ENCODE measurements at places on chromosomes 2 and 18.

DNA sequence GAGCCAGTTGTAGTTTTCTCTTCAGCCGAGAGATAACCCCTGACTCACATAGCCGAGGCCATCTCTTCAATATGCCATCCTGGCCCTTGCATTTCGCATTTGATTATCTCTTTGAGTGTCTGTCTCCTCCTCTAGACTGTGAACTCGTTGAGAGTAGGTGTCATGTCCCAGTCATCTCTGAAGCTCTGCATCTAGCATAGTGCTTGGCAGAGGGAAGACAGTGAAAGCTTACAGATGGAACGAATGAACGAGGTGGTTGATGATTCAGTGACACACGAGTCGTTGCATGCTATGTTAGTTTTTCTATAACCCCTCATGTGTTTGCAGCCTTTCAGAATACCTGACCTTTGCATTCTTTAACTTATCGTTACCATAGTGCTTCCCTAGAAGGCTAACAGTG is 59.9 kb upstream of the CYRIA start:
- DNase-seq, result no peak

GRCh38 chr2:117702098-117702497 is 112.4 kb upstream of the DDX18 start:
- DNase-seq, result no peak

DNA sequence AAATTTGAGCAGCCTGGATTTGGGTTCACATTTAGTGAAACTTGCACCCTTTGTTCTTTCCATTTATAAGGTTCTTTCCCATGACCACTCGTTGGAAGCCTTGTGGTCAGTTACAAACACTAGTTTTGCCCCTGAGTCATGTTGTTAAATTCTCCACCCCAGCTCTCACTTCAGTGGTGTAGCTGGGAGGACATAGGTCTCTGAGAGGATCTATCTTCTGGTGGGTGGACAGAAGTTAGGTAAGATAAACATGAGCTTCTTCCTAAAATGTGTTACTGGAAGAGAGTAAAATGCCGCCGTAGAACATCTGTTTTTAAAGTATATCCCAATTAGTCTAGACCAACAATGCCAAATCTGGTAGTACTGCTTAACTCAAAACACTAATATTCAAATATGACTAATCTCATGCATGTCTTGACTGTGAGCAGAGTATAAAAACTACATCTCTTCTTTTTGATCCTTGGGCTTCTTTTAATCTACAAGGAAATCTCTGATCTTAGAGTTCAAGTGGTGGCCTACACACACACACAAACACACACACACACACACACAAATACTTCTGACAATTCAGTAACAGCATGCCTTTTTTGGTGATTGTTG is 162.6 kb upstream of the FN1 start:
- DNase-seq, result no peak

DNA sequence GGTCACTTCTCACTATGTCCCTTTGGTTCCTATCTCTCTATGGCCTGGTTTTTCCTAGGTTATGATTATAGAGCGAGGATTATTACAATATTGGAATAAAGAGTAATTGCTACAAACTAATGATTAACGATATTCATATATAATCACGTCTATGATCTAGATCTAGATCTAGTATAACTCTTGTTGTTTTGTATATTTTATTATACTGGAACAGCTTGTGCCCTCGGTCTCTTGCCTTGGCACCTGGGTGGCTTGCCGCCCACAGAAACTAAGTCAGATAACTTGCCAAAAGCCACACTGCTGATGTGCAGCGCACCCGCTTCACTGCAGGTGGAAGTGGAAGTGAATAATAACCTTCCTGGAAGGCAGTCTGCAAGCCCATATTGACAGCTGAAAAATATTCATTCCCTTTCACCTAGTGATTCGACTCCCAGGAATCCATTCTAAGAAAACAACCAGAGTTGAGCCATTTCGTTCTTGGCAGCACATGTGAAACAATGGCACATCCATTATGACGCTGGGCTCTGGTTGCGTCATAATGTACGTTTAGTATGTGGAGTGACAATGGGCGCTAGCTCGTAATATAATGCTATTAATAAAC is 725 bp upstream of the ANKRD53 start:
- peak; percentile 74 for DNase-seq

DNA sequence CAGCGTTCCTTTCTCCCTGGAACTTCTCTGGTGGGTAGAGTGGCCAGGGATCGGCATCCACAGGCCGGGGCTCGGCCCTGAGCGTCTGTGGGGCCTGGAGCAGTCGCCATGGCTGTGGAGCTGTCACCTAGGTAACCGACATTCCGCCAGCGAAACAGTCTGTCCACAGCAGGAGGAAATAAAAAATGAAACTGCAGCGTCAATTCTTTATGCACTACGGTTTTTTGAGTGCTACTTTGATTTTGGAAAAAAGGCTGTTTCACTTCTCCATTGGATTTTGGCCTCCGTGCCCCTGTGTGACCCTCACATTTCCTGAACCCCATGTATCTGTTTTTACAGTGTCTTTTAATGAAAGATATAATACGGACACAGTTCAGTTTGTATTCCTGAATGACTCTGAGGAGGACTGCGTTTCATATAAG is 163.4 kb downstream of the LDLRAD4 start:
- peak; percentile 78 for DNase-seq

GRCh38 chr2:202178346-202178958 is 59.9 kb downstream of the SUMO1 start:
- no peak for DNase-seq

GRCh38 chr2:132937629-132938028 is 267.6 kb upstream of the LYPD1 start:
- no peak for DNase-seq

DNA sequence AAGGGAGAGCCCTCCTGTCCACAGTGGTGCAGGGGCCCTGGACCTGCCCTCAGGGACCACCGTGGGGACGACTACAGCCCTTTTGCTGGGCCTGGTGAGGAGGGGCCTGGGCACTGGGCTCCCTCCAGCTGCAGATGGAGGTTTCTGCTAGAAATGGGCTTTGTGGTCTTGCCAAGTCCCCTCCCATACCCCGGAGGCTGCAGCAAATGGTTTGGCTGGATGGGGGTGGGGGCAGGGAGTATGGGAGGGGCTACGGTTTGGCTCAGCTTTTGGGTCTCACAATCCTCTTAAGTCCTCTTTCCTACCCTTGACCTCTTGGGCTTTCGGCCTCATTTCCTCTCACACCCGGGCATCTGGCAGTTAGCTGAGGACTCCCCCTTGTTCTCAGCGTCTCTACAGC is 21.7 kb downstream of the TET3 start:
- DNase-seq, result no peak

DNA sequence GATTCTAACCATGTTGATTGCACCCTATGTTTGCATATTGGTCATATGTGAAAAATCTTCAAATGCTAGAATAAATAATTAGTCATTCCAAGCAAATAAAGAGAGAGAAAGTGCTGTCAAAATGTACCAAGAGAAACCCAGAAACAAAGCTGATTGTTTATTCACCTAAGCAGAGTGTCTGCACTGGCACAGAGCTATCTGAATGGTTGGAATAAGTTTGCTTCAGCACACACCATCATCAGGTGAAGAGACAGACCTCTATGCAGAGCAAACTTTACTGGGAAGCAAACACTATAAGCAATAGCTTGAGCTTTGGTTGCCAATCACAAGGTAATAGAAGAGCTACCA is 25.4 kb downstream of the DSG4 start:
- DNase-seq, result no peak

DNA sequence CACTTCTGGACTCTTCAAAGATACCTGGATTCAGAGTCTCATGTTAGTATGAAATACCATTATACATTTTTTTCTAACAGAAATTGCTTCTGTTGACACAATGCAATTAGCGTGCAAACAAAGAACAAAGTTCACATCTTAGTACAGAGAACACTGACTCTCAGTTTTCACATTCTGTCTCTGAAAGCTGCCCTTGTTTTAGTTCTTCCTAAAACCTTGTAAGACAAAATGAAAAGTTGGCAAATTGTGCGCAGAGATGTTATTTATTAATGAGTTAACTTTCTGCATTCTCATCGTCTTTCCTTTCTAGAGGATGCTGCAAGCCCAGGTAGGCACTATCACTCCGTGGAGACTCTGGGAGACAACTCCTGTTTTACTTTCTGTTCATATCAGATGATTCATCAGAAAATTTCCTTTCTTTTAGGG is 377.3 kb upstream of the POU3F3 start:
- DNase-seq, result no peak

- DNase-seq, result no peak
Observed at GRCh38 chr2:62597323-62597722, 91.3 kb upstream of the TMEM17 start.

- no peak for DNase-seq
Observed at GRCh38 chr2:231726276-231726675, 18.0 kb downstream of the PTMA start.

DNA sequence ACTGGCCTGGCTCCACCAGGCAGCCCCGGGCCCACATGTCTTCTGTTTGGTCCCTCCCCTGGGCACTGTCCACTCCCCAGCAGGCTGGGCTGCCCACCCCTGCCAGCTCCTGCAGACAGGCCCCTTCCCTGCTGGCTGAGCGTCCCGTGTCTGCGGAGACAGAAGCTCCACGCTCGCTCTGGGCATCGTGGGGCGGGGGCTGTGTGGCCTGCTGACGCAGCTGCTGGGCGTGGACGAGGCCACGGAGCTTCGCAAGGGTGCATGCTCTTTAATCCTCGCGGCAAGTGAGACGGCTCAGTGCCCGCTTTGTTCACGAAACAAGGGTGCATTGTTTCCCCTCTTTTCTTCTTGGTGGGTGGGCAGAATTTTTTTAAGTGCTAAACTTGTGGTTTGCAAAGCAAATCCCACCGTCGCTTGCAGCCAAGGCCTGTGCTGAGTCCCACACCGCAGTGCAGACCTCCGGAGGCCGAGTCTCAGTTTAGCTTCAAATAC is 132.8 kb upstream of the CTDP1 start:
- no peak for DNase-seq

DNA sequence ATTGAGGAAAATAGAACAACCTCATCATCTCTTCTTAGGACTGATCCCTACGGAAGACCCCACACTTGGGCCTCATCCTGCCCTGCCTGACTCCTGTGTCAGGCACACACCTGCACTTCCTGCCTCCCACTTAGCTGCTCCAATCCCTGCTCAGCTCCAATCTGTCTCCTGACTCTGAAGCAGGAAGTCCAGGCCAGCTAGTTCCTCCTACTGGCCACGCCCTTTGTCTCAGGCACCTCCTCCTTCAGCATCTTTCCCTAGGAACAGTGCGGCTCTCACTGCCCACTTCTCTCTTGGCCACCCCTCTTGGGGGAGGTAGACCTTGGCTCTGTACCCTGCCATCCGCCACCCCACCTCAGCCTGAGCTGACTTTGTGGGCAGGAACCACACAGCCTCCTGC is 135.8 kb downstream of the CELF4 start:
- no peak for DNase-seq

DNA sequence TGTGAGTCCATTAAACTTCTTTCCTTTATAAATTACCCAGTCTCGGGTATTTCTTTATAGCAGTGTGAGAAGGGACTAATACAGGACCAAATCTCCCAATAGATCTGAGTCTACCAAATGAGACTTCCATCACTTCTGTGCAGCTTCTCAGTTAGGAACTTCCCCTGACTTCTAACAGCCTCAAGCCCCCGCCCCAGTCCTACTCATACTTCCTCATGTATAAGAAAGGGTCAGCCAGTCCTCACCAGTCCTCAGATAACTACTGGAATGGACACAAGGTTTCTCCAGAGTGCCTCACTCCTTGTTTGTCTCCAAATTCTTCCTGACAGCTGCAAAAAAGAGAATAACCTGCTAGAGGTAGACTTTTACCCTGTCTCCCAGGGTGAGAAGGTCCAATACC is 19.5 kb downstream of the TTC32 start:
- no peak for DNase-seq

GRCh38 chr2:102782187-102782586 is 20.4 kb downstream of the TMEM182 start:
- DNase-seq, result no peak

GRCh38 chr2:109694190-109694589 is 80.0 kb downstream of the SOWAHC start:
- DNase-seq, result no peak

- peak; percentile 74 for DNase-seq
Observed at GRCh38 chr18:22471546-22472131, 53.9 kb upstream of the CTAGE1 start.

GRCh38 chr18:62288665-62289008 is 36.5 kb upstream of the TNFRSF11A start:
- DNase-seq, result no peak

GRCh38 chr18:7885865-7886264 is 318.7 kb downstream of the PTPRM start:
- DNase-seq, result no peak

- DNase-seq, result peak; percentile 50
Observed at GRCh38 chr2:233409286-233409991, 55.1 kb downstream of the DGKD start.

GRCh38 chr18:32888306-32888705 is 115.5 kb upstream of the KLHL14 start:
- no peak for DNase-seq

- no peak for DNase-seq
Observed at GRCh38 chr2:69660637-69661036, 17.1 kb upstream of the AAK1 start.

- no peak for DNase-seq
Observed at GRCh38 chr18:61047794-61048193, 285.4 kb upstream of the CDH20 start.

DNA sequence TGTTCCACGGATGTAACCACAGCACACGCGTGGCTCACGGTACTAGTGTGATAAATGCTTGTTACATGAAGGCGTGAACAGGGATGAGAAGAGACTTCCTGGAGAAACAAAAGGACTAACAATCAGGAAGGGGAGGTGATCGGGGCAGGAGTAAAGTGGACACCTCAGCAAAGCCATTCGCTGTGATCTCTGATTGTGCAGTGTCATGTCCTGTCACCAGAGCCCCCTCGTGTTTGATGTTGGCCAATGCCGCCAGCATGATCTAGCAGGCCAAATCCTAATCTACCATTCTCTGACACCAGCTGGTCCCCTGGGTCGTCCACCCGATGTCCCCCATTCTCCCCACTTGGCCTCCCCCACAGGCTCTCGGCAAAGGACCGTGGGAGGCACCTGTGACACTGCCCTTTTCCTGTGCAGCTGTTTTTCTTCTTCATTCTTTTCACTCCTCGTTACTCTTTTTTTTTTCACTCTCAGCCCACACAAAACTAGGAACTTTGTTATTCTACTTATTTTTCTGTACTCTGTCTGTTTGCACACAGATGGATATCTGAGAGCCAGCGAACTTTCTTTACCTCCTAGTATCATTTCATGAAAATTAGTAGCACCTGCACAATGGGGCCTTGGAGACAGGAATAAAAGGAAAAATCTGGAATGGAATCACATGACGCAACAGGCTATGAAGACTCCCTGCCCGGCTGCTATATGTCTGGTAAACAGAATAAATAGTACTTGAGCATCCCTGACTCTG is 146.8 kb downstream of the TGIF1 start:
- peak; percentile 44 for DNase-seq

- no peak for DNase-seq
Observed at GRCh38 chr18:77124452-77124922, 8.1 kb downstream of the MBP start.

Data from tibial artery (tissue), 4 donors.